ENCODE measurements at places on chromosomes 4 and X.

DNA sequence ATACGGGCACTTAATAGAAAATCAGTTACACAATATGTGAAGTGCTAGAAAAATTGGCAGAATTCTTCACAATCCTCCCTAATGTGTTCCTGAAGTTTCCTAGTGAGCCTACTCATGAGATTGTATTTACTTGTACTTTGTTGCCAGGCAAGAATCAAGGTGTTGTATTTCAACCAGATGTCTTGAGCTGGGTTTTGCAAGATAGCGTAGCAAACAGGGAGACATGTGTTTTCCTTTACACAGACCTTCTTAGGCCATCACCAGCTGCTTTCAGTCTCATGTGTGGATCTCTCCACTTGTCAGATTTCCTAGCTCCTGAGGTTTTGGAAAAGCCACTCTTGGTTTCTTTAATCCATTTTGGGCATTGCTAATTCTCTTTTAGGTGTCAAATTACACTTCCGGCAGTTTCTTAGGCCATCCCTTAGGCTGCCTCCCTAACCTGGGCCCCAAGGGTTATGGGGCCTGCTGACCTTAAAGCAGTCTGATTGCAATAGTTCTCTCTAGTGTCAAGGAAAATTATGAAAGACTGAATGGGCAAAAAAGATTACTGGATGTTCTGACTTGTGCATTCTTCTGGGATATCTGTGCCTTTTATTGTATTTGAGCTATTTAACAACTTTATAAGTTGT lies 12.2 kb upstream of the EDA start:
- no peak for DNase-seq

GRCh38 chr4:147050356-147050765 lies 104.7 kb upstream of the TTC29 start:
- DNase-seq, result no peak

DNA sequence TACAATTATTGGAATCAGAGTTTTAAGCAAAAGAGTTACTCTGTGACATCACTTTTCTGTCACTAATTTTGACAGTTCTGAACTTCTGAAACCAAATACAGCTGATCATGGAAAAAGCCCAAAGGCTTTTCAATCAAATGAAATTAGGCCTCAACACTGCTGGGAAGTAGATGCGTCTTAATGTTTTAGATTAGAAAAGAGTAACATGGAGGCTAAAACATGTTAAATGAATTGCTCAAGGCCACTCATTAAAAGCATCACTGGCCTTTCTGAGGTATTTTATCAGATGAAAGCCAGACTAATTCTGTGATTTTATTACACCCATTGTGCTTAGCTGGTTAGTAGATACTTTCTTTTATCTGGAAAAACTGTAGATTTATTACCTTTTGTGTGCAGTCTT lies 672.6 kb downstream of the CENPC start:
- no peak for DNase-seq

DNA sequence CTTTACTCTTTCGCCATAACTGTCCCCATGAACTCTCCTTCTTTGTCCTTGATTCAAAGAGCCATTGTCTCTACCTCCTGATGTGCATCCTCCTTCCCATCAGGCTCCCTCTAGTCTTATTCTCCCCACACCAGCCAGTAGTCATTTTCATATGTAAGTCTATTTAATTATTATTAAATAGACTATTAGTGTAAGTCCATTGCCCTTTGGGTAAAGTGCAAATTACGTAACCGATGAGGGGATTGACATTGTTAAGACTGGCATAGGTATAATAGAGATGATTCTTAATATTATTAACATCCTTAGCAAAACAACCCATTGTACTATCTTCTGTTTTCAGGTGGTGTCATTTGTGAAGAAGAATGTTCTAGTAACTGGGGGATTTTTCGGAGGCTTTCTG lies 16.7 kb downstream of the CMC4 start:
- DNase-seq, result no peak

GRCh38 chr4:169231647-169232262 lies 39.0 kb downstream of the SH3RF1 start:
- no peak for DNase-seq

DNA sequence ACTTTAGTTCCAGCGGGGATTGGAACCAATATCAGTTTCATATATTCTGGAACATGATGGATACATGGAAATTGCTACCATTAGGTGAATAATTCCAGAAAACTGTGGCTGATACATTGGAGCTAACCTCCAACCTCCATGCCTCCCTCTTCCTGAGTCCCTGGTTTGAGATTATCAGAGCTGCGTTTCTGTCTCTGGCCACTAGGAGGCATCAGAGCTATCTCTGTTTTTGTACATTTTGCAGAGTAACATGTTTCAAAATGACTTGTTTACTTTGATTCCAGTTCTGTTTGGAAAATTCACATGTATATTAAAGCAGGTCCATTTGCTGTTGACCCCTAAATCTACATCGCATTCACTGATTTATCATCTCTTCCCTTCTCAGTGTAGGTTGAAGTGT lies 2.4 kb upstream of the RAB40AL start:
- DNase-seq, result peak; percentile 59

- no peak for DNase-seq
Measured at GRCh38 chr4:24772061-24772705, 23.2 kb upstream of the SOD3 start.

- no peak for DNase-seq
Measured at GRCh38 chrX:136975684-136976470, 57.9 kb downstream of the GPR101 start.

DNA sequence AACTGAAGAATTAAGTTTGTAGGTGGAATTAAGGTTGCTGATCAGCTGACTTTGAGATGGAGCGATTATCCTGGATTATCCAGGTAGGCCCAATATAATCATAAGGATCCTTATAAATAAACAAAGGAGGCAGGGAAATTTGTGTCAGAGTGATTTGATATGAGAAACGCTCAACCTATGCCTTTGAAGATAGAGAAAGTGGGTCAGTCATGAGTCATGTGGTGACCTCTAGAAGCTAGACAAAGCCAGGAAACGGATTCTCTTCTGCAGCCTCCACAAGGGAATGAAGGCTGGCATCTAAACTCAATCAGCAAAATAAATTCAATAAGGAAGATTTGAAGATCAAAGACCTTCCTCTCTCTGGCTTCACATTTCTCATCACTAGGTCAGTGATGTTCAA lies 41.5 kb upstream of the SMIM10 start:
- DNase-seq, result no peak

DNA sequence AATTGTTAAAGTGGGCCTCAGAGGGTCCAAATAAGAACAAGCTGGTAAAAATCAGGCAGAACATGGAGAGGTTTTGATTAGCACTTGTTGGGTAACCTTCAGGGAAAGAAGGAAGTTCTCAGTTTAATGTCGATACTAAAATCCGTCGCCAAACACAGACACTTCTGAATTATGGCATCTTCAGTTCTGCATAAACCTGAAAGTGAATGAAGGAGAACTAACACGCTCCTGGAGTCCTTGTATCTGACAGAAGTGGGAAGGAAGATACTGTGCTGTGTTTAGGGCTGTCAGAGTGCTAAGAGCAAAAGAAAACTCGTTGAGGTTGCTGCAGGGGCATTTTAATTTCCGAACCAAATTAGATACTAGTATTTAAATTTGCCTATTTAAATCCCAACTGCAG lies 106.2 kb downstream of the TMA16 start:
- DNase-seq, result no peak

GRCh38 chr4:113467581-113467980 lies 294.0 kb downstream of the CAMK2D start:
- no peak for DNase-seq

DNA sequence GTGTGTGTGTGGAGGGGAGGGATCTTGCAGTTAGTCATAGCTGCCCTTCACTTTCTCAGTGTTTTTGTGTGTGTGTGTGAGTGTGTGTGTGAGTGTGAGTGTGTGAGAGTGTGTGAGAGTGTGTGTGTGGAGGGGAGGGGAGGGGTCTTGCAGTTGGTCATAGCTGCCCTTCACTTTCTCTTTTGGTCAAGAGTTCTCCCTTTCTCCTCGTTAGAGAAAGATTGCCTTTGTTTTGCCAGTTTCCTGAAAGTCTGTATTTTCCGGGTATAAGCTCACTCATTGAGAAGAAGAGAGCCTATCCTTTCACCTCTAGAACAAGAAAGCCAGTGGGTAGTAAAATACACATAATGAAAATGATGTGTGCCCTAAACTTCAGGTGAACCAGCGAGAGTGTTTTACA lies 75.2 kb upstream of the ENPP6 start:
- no peak for DNase-seq

DNA sequence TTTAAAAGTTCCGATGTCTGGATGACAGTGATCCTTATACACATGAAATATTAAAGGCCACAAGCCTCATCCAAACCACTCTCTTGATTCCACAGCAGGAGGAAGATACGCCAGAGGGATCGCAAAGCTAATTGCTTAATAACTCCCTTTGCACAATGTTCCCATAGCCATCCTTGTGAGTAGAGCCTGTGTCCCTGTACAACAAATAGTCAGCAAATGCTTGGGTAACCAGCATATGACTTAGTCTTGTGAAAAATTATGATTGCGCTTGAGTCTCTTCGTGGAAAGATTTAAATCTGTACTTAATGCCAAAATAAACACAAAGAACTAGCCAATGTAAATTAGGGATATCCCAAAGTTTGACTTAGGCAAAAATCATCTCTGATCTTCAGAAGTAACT lies 31.5 kb downstream of the SLC9A7 start:
- no peak for DNase-seq

- no peak for DNase-seq
Measured at GRCh38 chr4:121070274-121070673, 2.1 kb downstream of the NDNF start.

DNA sequence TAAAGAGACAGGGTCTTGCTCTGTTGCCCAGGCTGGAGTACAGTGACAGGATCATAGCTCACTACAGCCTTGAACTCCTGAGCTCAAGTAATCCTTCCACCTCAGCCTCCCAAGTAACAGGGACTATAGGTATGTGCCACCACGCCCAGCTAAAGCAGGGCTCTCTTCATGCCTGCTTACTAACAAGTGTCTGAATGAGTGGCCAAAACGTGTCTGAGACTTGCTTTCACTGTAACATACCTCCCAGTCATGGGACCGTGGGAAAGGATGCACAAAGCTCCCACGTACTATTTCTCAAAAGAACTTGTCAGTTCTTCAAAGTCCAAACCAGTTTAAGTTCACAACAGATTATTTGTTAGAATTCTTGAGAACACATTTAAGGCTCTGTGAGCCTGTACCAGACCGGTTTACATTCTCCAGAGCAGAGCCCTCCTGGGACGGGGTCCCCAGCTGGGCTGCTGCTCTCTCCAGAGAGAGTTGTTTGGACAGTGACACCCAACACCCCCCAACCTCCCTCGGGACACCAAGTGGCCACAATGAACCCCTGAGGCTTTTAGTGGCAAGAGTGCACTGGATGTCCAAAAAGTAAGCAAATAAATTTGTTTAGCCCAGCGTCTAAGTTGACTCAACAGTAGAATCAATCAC lies 24.1 kb downstream of the SH3KBP1 start:
- no peak for DNase-seq

GRCh38 chr4:3766785-3767569 lies 792 bp downstream of the ADRA2C start:
- peak; percentile 75 for DNase-seq

- DNase-seq, result peak; percentile 77
Measured at GRCh38 chr4:17577665-17578481, 875 bp downstream of the LAP3 start.

DNA sequence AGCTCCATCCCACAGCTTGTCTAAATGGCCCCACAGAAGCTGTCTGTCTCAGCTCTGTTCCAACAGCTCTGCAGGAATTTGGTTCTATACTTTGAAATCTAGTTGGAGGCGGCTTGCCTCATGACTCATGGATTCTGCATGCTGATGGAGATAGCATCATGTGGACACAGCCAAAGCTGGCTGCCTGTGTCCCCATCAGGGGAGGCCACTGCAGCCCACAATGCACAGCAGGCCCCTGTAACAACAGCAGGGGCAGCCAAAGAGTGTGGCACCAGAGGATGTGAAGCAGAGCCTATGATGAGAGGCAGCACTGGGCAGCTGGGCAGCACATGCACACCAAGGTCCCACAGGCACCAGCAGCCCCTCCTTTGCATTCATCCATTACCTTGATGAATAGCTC lies 67.2 kb downstream of the DCAF12L1 start:
- no peak for DNase-seq

- no peak for DNase-seq
Measured at GRCh38 chr4:54085284-54085683, 14.7 kb upstream of the GSX2 start.

DNA sequence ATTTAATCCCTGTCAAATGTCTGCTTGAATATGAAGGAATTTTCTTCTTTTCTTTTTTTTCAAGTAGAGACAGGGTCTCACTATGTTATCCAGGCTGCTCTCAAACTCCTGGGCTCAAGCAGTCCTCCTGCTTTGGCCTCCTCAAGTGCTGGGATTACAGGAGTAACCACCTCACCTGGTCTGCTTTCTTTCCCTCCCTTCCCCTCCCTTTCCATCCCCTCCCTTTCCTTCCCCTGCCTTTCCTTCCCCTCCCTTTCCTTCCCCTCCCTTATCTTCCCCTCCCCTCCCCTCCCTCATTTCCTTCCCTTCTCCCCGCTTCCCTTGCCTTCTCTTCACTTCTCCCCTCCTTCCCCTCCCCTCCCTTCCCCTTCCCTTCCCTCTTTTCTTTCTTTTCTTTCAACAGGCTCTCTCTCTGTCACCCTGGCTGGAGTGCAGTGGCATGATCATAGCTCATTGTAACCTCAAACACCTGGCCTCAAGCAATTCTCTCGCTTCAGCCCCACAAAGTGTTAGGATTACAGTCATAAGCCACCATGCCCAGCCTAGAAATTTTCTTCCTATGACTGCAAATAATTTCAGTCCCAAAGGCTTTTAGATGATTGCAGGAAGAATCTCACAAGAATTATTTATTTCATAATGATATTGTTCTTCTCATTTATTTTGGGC lies 168.9 kb downstream of the AASDH start:
- DNase-seq, result no peak

GRCh38 chr4:124745985-124746801 lies 33.7 kb upstream of the ANKRD50 start:
- DNase-seq, result no peak

- DNase-seq, result no peak
Measured at GRCh38 chr4:52676536-52676935, 17.4 kb upstream of the USP46 start.

DNA sequence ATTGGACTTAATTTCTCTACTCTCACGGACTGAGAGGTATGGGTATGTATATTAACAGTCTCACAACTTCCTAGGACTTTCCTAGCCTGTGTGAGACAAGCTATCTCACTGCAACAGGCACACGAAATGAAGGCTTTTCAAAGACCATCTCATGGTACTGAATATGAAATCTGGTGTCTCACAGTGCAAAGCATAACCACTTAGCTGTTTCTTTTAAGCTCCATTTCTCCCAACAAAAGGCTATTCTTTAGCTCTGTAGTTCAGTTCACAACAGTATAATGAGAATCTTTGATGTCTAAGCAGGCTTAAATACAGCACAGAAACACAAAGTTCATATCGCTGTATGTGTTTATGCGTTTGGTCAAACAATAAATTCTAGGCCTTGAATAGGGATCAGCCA lies 116.2 kb upstream of the PCDH18 start:
- no peak for DNase-seq

DNA sequence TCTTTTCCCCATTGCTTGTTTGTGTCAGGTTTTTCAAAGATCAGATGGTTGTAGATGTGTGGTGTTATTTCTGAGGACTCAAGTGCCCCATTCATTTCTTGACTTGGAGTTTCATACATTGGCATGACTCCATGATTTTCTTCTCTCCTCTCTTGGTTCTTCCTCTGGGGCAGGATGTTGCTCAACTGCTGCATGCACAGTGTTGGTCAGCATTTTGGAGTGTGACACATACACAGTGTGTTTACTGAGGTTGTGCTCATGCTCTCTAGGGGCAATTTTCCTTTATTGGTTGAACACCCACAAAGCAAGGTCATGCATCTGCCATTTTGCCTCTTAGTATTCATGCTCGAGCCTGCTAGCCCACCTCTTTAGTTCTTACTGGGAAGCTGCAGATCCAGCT lies 1993.8 kb downstream of the ARAP2 start:
- no peak for DNase-seq

- DNase-seq, result peak; percentile 79
Measured at GRCh38 chr4:1130316-1131186, 17.2 kb upstream of the RNF212 start.

Data from SK-N-SH (cell line).